ENCODE measurements at places on chromosomes 16 and 17. TPM values are rescaled to one million over a fixed set of nuclear protein-coding genes. Genes with fewer than 3 reads are reported as not detected.

The PIGL gene
- 19.1 TPM for total RNA-seq

The FN3KRP gene
- total RNA-seq = 27.4 TPM

The FBXL16 gene
- total RNA-seq = 0.82 TPM

The HS3ST3A1 gene
- total RNA-seq = 8.8 TPM

The ABCA3 gene
- 16.3 TPM for total RNA-seq

The LPCAT2 gene
- 17.4 TPM for total RNA-seq

The CES5A gene
- total RNA-seq = not detected

The KRT17 gene
- total RNA-seq = 183 TPM

DNA sequence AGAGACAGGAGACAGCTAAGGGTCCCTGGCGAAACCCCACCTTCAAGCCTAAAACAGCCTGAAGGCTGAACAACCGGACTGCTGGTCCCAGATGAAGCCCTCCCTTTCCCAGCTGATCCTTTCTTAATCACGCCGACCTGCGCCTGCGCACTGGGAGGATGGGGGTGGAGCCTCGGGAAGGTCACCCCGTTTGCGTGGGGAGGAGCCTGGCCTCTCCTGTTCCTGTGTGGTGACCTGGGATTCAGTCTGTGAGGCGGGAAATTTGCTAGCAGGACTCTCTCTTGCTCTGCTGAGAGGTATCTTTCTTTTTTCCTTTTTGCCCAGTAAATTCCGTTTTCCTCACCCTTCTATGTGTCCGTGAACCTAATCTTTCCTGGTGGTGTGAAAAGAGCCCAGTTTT, 9.6 kb downstream of the FAM20A start:
- H3K4me3 ChIP-seq = no peak overlapping the region
- DNase-seq = no peak
- no peak overlapping the region for H3K27ac ChIP-seq
- H3K27me3 ChIP-seq = peaks cover 14% of the 10 kb centered on the region
- H3K36me3 ChIP-seq = no peaks in the 10 kb centered on the region
- H3K4me1 ChIP-seq = no peaks in the 10 kb centered on the region

- H3K4me1 ChIP-seq = peaks cover 33% of the 10 kb centered on the region
- DNase-seq = no peak
- no peaks in the 10 kb centered on the region for H3K27me3 ChIP-seq
- H3K4me3 ChIP-seq = peak overlapping the region; percentile 98
- peak overlapping the region; percentile 80 for H3K27ac ChIP-seq
Observed at GRCh38 chr16:19524616-19525384, 1.1 kb downstream of the CCP110 start.

DNA sequence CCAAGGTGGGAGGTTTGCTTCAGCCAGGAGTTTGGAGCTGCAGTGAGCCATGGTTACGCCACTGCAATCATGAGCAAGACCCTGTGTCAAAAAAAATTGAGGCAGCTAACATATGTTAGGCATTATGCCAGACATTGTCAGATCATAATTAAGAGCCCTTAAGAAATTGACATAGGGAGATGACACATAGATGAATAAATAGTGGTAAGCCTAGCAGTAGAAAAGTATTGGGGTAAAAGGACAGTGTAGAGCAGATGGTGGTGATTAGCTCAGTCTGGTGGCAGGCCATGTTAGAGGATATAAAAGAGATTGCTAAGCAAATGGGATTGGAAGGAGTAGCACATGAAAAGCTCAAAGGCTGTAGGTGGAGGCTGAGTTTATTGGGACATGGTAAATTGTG, 22.6 kb downstream of the SRCAP start:
- H3K27me3 ChIP-seq = no peaks in the 10 kb centered on the region
- H3K4me3 ChIP-seq = no peak overlapping the region
- H3K36me3 ChIP-seq = peaks cover 45% of the 10 kb centered on the region
- H3K27ac ChIP-seq = no peak overlapping the region

GRCh38 chr16:31090540-31090939, 1.8 kb upstream of the PRSS53 start:
- no peak overlapping the region for H3K27ac ChIP-seq
- peaks cover 24% of the 10 kb centered on the region for H3K4me1 ChIP-seq
- peaks cover 6% of the 10 kb centered on the region for H3K36me3 ChIP-seq
- no peak for DNase-seq
- no peaks in the 10 kb centered on the region for H3K27me3 ChIP-seq

DNA sequence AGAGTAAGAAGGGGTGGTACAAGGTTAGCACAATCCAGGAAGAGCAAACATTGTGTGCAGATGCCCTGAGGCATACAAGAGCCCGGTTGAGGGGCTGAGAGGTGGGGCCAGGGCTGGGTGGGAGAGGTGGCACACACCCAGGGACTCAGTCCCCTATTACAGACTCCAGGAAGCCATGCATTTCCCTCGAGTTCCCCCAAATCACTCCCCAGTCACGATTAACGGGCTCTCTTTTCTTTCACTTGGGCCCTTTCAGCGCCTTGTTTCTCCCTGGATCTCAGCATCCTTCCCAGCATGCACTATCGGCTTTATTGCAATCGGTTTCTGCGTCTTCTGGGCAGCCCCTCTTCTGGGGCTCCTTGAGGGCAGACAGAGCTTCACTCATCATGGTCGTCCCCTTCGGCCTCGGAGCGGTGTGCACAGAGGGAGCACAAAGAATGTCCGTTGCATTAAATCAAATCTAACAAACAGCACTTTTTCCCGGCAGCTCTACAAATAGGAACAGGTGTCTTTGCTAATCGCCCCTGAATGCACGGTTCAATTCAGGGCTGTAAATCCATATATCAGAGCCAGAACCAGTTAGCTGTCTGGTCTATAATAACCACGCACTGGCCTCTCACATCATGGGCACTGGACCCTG, 184.6 kb upstream of the HSBP1 start:
- H3K4me1 ChIP-seq = no peaks in the 10 kb centered on the region
- no peaks in the 10 kb centered on the region for H3K36me3 ChIP-seq
- no peak overlapping the region for H3K27ac ChIP-seq
- no peaks in the 10 kb centered on the region for H3K27me3 ChIP-seq
- no peak overlapping the region for H3K4me3 ChIP-seq
- no peak for DNase-seq

DNA sequence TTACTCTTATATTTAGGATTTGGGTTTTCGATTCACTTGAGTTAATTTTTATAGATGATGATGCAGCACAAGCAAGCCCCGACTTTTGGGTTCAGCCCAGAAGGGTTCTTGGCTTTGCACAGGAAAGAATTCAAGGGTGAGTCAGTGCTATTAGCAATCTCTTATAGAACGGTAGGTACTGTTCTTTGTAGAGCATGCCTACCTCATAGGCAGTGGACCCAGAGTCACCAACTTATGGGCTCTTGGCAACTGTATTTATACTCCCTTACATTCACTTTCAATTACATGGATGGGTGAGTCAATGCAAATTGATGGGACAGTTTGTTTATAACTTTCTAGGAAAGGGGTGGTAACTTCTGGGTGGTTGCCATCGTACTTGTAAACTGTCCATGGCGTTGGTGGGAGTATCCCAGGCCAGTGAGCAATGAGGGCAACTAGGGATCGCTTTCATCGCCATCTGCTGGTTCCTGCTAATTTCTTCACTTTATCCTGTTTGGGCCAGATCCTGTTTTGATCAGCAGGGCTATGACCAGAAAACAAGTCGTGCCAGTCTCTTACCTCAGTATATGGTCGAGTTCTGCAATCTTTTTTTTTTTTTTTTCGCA, 362.6 kb downstream of the CNTNAP4 start:
- H3K27me3 ChIP-seq = peaks cover 1% of the 10 kb centered on the region
- H3K4me1 ChIP-seq = no peaks in the 10 kb centered on the region
- no peak for DNase-seq
- no peak overlapping the region for H3K4me3 ChIP-seq
- no peaks in the 10 kb centered on the region for H3K36me3 ChIP-seq
- H3K27ac ChIP-seq = no peak overlapping the region

DNA sequence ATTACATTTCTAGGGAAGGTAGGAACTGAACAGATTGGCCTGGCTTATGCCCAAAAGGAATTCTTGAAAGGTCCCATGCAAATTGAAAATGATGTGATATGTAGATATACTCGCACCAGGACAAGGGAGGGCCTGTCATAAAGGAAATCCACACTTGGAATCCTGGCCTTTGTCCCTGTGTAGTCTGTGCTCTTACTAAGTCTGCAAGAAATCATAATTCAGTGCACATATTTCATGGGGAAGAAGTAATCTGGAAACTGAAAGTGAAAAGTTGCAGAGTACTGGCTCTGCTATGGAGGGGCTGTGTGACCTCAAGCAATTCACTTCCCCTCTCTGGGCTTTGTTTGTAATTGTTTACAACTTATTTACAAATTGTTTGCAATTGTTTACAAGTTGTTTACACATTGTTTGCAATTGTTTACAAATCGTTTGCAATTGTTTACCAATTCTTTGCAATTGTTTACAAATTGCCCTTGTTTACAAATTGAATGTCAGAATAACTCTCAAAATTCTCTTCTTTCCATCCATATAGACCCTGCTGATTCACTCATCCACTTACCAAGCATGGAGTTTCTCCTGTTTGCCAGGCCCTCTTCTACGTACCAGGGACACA, 12.9 kb downstream of the SCNN1G start:
- DNase-seq = no peak
- H3K36me3 ChIP-seq = no peaks in the 10 kb centered on the region
- no peak overlapping the region for H3K27ac ChIP-seq
- H3K4me3 ChIP-seq = no peak overlapping the region
